ENCODE measurements at places on chromosomes 1 and 21. TPM values are rescaled to one million over a fixed set of nuclear protein-coding genes. Genes with fewer than 3 reads are reported as not detected.

Gene FBXO2
- 18.0 TPM for polyA plus RNA-seq

Gene SEMA4A
- polyA plus RNA-seq = 11.0 TPM

Gene C1orf94
- polyA plus RNA-seq = not detected

Gene AMY1A
- polyA plus RNA-seq = not detected

Gene CCDC17
- polyA plus RNA-seq = 0.60 TPM

Gene KRTAP12-2
- not detected for polyA plus RNA-seq

Gene SHE
- not detected for polyA plus RNA-seq

Gene BRDT
- polyA plus RNA-seq = not detected

Gene ESRRG
- polyA plus RNA-seq = 0.43 TPM

Gene LRP8
- polyA plus RNA-seq = 0.95 TPM

Gene EEIG2
- polyA plus RNA-seq = 1.1 TPM

Gene RBP7
- 1.3 TPM for polyA plus RNA-seq

Gene RCC1
- 13.3 TPM for polyA plus RNA-seq

Gene OR2T35
- polyA plus RNA-seq = not detected

Gene ANP32E
- polyA plus RNA-seq = 52.9 TPM

Gene CD52
- polyA plus RNA-seq = 10,525 TPM

Gene CD101
- polyA plus RNA-seq = 1.8 TPM

Gene ADGRL2
- polyA plus RNA-seq = not detected

Gene GPR37L1
- 0.11 TPM for polyA plus RNA-seq

Gene TMPRSS2
- not detected for polyA plus RNA-seq

Gene ACTN2
- polyA plus RNA-seq = not detected

Gene ZNF326
- polyA plus RNA-seq = 10.5 TPM

Measured in IgD-negative memory B cell (primary cell).